ENCODE measurements at places on chromosomes 7 and 10.
A peak's percentile ranks its signal among the peaks of the same experiment; 100 is the strongest.

DNA sequence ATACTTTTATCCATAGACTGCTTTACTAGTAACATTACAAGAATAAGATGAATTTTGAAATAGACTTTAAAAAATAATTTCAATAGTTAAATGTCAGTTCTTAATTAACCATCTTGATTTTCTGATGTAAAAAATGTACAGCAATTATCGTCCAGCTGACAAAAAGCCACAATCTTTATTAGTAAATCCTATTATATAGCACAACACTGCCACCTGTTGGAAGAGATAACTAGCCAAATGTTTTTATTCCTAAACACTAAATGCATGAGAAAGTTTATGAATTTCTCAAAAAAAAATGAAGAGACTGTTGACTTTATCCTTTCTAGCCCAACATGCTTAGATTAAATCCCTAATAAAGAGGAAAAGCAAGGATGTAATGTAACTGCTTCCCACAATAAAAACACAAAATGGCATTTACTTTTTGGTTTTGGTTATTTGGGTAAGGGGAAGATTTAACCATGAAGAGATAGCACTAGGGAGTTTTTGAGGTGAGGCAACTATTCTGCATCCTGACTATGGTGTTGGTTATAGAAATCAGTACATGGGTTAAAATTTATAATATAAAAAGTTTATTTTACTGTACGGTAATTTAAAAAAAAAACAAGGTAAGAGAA is 8.0 kb downstream of the COA1 start:
- DNase-seq: peak; percentile 18

DNA sequence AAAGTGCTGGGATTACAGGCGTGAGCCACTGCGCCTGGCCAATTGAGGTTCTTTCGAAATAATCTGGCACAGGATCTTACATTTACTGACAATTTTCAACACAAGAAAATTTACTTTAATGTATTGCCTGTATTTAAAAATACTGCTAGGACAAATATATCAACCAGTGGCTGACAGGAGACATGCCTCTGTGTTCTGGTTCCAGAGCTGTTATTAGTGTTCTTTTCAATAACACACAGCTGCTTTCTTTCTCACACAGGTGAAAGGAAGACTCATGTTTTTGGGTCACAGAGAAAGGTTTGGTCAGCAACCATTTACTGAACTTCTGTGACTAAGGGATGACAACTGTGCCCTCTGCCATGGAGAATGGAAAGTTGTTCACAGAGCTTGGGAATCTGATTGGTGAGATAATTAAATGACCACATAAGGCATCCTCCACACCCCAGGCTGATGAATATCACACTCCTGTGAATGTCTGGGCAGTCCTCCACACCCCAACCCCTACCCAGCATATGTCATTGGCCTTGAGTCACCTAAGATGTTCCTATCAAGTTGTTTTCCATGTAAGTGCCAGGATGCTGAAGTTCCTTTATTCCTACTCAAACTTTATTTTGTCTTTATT is 180.1 kb downstream of the RAPGEF5 start:
- no peak for DNase-seq

DNA sequence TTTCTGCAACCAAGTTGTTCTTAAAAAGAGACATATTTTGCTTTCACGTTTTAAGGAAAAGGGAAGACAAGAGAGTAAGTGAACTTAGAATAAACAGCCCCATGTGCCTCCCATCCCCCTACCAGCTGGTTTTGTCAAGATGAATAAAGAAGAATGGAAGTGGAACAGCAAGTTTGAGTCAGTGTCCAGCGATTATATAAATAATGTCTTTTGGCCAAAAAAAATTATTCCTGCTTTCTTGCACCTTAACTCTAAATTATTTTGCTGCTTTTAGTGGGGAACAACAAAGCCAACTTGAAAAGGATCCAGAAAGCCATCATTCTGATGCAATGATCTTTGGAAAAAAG is 82.4 kb upstream of the TRIL start:
- DNase-seq: no peak

GRCh38 chr7:15709978-15710377 is 23.5 kb upstream of the MEOX2 start:
- no peak for DNase-seq

GRCh38 chr10:132332433-132332754 is 401 bp downstream of the LRRC27 start:
- DNase-seq: no peak

DNA sequence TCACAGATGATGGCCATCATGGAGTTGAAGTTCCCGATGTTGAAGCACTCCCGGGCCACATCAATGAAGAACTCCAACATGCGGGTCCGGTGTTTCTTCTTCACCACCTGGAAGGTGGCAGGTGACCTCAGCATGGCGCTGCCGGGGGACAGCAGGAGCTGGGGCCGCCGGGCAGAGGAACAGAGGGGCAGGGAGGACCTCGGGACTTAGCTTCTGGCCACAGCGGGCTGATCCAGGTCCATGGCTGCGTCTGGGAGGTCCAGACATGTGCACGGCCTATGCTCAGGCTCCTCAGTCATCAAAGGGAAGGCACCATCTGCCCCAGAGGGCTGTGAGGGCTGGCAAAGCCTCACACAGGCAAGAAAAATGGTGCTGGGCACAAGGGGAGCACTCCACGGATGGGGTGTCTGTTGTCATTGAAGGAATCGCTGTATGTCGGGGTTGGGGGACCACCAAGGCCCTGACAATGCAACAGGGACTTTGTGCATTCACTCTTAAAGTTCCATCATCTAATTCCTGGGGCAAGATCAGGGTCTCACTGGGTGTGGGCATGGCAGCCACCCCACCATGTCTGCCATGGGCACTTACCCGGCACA is 60.9 kb downstream of the CSGALNACT2 start:
- no peak for DNase-seq

GRCh38 chr10:22774102-22774501 is 59.7 kb upstream of the PIP4K2A start:
- DNase-seq: no peak

DNA sequence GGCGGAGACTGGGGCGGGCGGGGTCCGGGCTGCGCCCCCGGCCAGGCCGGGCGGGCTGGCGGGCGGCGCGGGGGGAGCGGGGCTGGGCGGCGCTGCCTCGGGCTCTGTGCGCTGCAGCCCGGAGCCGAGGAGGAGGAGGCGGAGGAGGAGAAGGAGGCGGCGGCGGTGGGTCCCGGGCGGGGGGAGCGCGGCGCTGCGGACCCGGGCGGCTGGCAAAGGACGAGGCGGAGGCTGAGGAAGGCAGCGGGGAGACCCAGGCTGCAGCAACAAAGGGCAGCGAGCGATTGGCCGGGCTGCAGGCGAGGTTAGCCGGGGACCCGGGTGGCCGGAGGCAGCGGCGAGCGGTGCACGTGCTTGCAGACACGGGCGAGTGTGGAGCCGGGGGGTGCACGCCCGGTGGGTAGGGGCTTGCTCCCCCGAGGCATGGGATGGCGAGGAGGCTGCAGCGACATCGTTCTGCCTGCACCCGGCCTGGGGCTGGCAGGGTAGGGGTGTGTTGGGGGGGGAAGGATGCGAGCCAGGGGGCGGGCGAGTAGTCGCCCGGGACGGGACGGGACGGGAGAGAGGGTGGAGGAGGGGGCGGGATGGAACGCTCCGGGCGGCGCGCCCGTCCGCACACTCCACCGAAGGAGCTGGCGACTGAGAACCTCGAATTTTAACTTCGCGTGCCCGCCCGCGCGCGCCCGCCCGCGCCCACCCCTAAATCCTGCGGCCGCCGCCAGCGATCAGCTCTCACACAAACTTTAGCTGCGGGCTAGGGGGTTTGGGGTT is 844 bp upstream of the KAT6B start:
- peak; percentile 40 for DNase-seq

DNA sequence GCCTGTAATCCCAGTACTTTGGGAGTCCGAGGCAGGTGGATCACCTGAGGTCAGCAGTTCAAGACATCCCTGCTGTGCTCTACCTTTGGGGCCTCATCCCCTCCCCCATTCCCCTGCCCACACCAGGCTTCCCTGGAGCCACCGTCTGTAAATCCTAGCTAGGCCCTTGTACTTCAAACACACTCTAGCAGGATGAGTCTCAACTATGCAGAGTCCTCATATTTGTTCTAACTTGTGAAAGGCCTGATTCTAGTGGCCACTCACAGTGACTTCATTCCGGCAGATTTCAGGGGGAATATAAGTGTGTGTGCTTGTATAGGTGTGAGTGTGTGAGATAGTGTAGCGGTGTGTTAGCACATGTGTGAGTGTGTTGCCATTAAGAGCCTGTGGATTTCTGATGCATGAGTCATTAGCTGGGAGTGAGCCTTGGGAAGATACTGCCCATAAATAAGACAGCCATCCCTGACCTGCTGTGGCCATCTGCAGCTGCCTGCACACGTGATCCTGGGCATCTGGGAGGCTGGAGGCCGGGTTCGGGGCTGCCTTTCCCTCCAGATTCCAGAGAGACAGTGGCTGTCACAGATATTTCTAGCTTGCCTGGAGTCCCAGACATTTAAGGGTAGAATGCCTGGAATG is 1.7 kb upstream of the NEURL1 start:
- DNase-seq: no peak

- no peak for DNase-seq
Measured at GRCh38 chr10:102245932-102246251, 560 bp downstream of the GBF1 start.

GRCh38 chr10:86708783-86709380 is 40.6 kb downstream of the LDB3 start:
- DNase-seq: no peak

- no peak for DNase-seq
Measured at GRCh38 chr7:64559206-64559605, 3.7 kb downstream of the ZNF680 start.

DNA sequence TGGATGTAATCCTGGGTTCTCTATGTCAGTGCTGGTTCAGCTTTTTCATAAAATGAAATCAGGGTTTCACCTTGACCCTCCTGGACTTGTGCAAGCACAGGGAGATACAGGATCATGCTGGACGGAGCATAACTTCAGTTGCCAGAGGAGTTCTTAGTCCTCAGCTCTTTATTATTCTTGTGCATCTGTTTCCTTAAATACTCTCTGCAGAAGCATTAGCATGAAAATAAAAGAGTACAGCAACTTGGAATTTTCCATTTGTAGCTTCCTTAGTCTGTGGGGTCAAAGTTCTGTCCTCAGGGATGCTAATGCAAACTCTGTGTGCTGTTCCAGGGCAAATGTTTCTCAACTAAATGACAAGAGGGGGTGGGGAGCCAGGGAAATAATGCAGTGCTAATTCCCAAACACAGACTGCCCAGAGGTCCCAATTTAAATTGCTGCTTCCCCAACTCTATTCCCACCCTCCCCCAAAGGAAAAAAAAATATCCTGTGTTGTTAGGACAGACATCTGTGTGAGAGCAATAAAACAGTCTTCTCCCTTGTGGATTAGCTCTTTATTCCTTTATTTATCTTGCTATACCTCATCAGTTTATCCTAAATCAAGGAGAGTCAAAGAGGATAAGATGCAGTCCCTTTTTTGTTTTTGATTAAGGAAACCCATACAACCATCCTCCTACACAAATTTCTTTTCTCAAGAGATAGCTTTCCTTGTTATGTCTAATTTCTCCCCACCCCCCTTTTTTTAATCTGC is 905.0 kb downstream of the LRMDA start:
- DNase-seq: no peak

DNA sequence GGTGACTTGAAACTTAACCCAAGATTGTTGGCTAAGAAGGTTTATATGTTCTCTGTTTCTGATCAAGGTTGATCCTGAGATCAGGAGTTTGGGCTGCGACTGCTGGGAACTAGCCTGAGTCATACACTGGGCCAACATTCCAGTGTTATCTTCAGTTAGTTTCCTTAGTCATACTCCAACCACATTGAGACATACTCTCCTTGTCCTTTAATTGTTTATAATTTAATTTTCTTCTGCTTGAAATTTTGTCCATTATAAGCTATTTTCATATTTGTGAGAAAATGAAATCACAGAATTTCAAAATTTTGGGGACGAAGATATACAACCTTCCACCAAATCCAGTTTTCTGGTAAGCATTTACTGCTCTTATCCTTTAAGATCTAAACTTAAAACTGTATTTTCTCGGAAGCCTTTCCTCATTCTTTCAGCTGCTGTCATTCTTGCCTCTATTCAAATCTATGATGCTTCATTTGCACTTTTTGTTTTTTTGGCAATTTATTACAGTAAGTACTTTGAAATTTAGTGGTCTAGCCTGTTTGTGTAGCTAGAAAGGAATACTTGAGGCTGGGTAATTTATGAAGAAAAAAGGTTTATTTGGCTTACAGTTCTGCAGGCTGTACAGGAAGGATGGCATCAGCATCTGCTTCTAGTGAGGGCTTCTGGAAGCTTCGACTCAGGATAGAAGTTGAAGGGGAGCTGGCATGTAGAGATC is 63.4 kb upstream of the POT1 start:
- no peak for DNase-seq

DNA sequence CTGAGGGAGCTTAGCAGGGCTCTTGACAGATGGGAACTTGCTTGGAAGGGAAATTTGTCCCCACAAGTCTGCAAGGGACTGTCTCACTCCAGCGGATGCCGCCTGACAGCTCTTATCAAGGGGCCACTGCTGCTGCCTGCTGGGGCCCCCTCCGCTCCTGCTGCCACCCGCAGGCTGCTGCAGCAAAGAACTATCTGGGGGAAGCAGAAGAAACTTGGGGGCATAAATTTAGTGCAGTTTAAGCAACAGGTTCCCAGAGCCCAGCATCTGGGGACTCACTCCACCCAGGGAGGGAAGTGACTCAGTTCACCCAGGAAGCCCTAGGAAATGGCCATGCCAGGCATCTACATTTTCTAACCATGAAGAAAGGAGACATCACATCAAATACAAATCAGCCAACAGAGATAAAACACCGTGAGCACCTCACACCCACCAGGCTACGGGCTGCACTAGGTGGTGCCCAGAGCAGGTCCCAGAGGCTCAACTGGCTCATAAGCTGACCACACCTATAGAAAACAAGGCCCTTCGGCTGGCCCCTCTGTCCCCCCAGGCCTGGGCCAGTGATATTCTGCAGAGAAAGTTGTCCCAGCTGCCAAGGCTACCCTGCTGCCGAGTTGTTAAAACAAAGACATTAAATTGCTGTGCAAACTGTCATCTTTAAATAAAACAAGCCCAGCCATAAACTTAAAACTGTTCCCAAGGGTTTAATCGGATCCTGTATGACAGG is 3.7 kb downstream of the RGS10 start:
- no peak for DNase-seq

DNA sequence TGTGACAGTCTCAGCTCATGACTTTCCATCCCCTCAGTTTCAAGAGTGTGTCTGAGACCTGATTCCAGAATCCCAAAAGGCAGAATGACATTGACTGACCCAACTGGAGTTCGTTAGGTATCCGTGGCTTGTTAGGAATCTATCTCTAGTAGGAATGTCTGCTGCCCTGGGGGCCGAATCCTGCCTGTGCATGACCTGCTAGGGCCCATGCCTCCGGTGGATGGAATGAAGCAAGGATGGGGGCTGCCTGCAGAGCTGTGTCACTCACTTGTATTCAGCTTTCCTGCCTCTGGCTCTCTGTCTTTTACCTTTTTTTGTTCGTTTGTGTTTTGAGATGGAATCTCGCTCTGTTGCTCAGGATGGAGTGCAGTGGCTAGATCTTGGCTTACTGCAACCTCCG is 129.5 kb downstream of the SDK1 start:
- DNase-seq: no peak

GRCh38 chr10:8633909-8634308 is 579.4 kb downstream of the GATA3 start:
- no peak for DNase-seq
